ENCODE measurements at places on chromosomes 1 and 21.
A peak's percentile ranks its signal among the peaks of the same experiment; 100 is the strongest.

GRCh38 chr1:216820345-216820744 lies 97.1 kb upstream of the ESRRG start:
- peak; percentile 83 for DNase-seq

DNA sequence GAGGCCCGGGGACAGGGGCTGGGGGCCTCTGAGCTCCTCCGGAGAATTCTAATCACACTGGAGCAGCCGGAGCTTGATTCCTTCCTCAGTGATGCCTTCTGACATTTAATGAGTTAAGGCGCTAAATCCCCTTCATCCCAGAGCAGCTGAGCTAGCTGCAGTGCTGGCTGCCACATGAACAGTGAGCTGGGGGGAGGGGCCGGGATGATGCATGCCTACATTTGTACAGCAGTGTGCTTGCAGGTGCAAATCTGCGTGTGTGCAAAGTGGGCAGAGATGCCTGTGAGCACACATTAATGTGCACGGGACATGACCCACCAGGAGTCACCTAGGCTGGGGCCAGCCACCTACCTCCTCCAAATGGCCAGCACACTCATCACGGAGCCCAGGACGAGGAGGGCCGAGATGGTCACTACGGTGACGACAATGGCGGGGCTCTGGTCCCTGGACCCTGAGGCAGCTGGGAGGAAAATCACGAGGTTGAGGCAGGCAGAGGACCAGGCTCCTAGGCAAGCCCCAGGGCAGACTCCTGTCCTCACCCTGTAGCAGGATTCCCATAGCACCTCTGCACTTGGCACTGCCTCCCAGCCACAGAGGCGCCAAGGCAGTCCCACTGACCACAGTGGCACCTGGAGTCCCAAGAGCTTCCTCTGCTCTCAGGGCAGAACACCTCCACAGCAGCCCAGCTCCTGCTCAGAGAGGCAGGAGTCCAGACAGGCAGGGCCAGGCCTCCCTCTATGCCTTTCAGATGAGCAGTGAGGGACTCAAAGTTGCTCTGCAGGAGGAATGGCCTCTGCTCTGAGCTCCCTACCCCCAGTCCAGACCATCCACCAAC lies 34.7 kb downstream of the CDCA8 start:
- DNase-seq, result no peak

DNA sequence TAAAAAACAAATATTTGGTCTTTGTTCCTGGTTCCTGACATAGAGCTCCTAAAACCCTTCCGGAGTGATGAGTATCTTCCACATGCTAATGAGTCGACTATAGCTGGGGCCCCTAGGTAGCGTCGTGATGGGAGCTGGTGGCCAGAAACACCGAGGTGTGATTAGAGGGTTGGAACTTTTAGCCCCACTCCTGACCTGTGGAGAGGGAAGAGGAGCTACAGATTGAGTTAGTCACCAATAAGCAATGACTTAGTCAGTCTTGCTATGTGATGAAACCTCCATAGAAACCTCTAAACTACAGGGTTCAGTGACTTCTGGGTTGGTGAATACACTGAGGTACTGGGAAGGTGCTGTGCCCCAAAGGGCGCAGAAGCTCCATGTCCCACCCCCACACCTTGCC lies 30.1 kb upstream of the PLD5 start:
- DNase-seq, result no peak

DNA sequence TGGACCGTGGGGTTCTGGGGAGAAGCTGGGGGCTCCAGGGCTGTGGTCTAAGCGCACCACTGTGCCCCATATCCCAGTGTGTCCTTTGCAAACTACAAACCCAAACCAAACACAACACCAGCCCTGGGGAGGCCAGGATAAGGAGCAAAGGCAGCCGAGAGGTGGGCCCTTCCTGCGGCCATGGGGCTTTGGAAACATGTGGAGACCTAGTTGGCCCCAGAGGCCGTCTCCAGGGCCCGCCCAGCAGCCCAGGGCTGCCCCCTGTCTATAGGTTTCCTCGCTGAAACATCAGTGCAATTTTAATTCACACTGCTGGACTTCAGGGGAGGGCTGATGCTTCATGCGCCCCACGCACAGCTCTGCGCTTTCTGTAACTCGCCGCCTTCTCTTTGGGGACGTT lies 61.3 kb downstream of the PRDM16 start:
- DNase-seq, result no peak

DNA sequence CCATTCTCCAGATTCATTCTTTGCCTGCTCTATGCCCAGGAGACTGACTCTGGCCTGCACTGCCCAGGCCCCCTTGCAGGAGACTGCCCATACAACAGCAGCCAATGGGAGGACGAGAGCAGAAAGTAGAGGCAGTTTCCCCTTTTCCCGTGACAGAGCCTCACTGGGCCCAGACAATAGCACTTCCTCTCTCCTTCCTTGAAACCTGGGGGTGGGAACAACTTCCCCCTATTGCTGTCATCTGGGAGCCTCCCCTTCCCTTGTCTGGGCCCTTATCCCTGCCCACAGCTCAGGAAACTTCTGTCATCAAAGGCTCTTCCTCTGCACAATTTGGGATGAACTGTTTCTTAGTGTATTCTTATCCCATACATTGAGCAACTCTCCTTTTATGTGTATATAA lies 60.8 kb upstream of the KCNJ15 start:
- DNase-seq, result no peak

GRCh38 chr21:37849506-37850102 lies 66.7 kb downstream of the KCNJ6 start:
- peak; percentile 83 for DNase-seq

- DNase-seq, result peak; percentile 57
These were observed 475.4 kb downstream of the PTPRU start for GRCh38 chr1:29711582-29712283.

- DNase-seq, result peak; percentile 100
These were observed 14.7 kb upstream of the KCNE1 start for GRCh38 chr21:34526618-34527290.

DNA sequence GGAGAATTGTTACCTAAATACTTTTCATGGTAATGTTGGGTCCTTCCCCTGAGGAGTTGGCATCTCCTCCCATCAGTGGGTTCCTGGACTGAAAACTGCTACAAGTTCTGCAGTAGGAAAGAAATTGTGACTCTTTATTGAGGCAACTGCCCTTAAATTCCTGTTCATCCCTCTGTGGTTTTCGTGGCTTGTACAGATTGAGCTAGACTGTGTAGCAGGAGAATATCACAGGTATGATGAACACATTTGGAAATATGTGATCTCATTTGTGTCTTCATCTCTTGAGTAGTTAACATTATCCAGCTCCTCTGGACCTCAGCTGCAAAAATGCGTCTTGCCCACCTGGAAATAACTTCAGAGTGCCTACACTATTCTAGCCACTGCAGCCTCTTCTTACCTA lies 390.6 kb downstream of the PTPRC start:
- DNase-seq, result peak; percentile 86

- no peak for DNase-seq
These were observed 88.0 kb downstream of the APP start for GRCh38 chr21:26082549-26082948.

DNA sequence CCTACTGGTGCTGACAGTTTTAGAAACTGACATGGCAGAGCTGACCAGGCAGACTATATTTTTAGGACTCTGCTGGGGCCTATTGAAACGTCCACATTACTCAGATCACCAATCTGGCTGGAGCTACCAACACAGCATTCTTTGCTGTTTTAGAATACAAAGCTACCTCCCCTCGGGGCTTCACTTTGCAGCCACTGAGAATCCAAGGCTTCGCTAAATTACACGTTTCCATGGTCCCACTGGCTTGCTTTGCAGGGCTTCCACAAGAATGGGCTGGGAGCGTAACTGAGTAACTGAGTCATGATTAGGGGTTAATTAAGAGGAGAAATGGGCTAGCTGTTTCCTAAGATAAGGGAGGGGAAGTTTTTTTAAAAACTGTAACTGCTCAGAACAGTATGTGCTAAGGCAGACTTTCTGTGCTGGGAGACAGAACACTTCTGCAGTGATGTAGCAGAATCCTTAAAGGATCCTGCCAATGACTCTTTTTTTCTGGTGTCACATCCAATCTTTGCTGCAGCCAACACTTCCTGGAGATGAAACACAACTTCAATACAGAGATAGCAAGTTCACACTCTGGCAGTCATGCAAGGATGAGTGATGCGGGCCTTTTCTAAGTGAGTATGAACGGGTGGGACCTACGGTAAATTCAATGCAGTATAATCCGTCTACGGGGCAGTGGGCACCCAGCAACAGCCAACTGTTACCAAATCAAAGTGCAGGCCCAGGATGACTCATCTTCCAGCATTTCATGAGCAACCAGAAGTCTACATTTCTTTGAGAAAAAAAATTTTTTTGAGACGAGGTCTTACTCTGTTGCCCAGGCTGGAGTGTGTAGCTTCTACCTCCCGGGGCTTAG lies 21.5 kb downstream of the NDUFS5 start:
- DNase-seq, result peak; percentile 95

DNA sequence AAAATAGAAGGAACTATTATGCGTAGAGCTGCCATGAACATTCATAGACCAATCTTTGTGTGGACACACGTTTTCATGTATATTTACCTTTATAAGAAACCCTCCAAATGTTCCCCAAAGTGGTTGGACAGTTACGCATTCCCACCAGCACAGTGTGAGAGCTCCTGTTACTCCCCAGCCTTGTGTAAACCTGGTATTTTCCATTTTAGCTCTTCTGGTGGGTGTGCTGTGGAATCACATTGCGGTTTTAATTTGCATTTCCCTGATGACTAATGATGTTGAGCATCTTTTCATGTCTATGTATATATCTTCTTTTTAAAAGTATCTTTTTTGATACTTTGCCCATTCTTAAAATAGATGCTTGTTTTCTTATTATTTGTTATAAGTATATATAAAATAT lies 3.2 kb upstream of the UBASH3A start:
- DNase-seq, result peak; percentile 59

GRCh38 chr1:150249936-150250335 lies 7.6 kb upstream of the CA14 start:
- no peak for DNase-seq

GRCh38 chr1:111801071-111801850 lies 45.6 kb downstream of the DDX20 start:
- no peak for DNase-seq

GRCh38 chr1:92848201-92848600 lies 16.4 kb downstream of the RPL5 start:
- DNase-seq, result no peak

- peak; percentile 64 for DNase-seq
These were observed at the start of gene TRAF5 for GRCh38 chr1:211326528-211327345. Gene TRAF5 (plus strand): TSS chr1:211326833. CDS start chr1:211353240, 26,407 bp downstream.

- DNase-seq, result no peak
These were observed 688.6 kb upstream of the ADGRL4 start for GRCh38 chr1:79695138-79695537.

GRCh38 chr1:194658090-194658439 lies 1471.7 kb upstream of the B3GALT2 start:
- peak; percentile 18 for DNase-seq
